ENCODE measurements at places on chromosomes 7 and 10.
A peak's percentile ranks its signal among the peaks of the same experiment; 100 is the strongest.

DNA sequence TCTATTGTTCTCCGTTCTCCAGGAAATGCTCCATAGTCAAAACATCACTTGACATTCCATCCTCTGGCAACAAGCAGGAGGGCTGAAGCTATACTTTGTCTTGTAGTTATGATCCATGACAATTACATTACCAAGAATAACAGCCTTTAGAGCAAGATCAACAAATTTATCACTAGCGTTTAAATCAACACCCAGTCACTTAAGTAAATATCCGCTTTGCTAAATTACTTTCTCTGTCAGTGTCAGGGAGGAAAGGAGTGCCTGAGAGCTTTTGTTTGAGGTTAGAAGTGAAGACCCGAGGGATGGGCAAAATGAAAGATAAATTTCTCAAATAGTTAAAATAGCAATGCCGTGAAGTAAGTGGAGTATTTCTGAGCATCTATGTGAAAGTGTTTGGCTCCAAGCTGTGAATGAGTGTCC lies 236.1 kb upstream of the BMPER start:
- no peak for DNase-seq

DNA sequence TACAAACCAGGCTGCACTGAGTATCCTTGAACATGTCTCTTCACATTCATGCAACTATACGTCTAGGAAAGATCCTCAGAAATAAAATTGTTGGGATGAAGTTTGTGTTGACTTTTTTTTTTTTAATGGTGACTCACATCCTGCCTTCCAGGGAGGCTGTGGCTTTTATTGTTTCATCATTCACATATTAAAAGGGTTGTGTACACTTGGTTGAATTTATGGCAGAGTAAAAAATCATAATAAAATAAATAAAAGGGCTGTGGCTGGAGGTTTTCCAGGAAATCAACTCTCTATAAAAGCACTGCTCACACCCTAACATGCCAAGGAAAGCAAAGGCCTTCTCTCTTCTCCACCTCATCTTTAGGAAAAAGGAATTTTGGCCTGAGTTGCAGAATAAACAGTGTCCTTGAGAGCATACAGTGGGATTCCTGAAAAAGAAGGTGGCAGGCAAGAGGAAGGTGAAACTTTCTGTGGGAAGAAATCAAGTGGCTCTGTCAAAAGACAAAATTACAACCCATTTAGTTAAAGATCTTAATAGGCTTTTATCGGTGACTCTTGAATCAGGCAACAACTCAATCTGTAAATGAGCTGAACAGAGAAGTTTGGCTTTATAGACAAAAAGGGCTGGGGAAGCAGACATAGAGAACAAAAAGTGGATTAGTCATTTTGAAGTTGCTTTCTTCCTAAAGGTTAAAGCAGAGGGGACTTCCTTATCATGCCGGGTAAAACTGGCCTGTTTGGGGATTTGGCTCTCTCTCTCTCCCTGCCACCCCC lies 41.6 kb upstream of the FHIP2A start:
- no peak for DNase-seq

DNA sequence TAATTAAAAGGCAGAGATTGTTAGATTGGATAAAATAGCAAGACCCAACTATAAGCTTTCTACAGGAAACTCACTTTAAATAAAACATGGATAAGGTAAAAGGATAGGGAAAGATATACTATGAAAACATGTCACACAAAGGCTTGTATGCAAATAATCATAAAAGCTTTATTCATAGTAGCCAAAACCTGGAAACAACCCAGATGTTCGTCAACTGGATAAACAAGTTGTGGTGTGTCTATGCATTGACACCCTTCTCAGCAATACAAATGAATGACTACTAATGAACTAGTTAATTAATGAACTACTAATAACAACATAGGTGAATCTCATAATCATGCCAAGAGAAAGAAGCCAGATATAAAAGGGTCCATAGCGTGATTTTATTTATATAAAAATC lies 37.7 kb upstream of the OIT3 start:
- DNase-seq, result no peak

GRCh38 chr10:2658780-2659179 lies 408.6 kb upstream of the PFKP start:
- no peak for DNase-seq

- DNase-seq, result no peak
These were observed 180.1 kb downstream of the MAD1L1 start for GRCh38 chr7:2052657-2053048.

DNA sequence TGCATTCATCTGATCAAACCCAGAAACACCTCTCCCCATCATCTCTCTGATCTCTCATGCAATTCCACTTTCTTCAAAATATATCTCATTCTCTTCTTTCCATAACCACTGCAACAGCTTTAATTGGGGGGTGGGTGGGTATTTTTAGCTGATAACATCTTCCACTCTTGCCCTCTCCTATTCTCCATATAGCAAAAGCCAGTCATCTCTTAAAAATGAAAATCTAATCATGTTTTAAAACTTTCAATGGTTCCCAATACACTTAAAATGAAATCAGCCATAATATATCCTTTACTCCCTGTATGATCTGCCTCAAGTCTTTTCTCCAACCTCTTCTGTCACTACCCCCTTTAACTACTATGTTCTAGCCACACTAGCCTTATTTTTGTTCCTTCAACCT lies 1.5 kb downstream of the YME1L1 start:
- no peak for DNase-seq

DNA sequence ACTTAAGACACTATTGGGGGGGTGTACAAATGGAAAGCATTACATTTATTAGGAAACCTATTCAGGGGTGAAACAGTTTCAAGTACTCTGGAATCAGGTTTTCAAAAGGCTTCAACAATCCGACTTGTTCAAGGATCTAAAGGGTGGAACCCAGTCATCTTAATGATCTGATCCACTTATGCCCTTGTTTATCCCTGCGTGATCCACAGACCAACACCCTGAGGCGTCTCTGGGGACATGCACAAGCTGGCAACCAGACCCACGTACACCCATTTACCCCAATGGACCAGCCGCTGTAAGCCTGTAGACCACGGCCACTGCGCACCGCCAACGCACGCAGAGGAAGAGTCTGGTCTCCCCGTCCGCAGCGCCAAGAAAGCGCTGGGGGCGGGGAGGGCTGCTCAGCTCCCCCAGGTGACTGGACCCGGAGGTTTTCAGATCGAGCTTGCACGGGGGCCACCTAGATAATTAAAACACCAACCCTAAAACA lies 13.4 kb downstream of the HNRNPF start:
- peak; percentile 28 for DNase-seq

DNA sequence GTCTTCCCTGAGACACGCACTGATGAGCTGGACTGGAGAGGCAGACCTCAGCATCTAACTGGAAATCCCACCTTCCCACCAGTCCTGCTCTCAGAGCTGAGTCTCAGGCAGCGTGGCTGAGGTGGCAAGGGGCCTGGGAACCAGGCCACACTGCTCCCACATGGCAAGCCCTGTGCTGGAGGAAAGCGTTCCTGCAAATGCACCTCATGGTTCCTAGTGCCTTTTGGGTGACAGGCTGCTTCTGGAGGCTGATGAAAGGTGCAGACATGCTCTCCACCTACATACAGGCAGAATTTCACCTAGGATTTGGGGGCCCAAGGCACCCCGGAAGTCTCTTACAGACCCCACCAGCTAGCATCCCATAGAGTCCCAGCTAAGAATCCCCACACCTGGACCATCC lies 432.9 kb upstream of the FOXK1 start:
- no peak for DNase-seq

DNA sequence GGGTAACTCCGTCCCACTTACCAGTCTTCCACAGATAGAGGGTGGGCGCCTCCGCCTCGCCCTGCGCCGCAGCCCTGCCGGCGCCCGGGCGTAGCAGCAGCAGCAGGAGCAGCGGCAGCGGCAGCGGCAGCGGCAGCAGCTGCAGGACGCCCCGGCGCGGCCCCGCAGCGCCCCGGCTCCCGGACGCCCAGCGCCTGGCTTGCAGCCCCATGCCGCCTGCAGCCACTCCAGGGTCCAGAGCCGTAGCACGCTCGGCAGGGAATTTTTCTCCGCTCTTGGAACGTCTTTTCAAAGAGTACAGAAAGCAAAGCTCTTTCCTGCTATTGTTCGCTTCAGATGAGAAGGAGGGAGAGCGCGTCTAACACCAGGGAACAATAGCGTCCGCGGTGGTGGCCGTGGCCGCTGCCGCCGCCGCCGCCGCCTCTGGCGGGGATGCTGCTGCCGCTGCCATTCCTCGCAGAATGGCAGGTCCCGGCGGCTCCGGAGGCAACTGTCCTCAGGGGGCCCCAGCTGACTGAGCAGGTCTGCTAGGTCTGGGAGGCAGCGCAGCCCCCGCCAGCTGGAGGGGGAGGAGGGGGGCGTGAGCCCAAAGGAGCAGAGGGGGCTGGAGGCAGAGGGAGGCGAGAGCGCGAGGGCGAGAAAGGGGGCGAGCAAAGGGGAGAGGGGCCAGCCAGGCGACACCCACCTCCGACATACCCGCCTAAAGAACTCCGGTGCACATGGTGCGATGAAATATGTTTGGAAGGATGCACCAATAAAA lies at the start of gene THSD7A:
TSS of gene THSD7A (minus strand) at position 463 of the 760 bp plus-strand sequence. CDS start at position 211, 252 bp downstream.
- peak; percentile 76 for DNase-seq

GRCh38 chr10:23692736-23693135 lies 253.9 kb downstream of the OTUD1 start:
- DNase-seq, result no peak

- DNase-seq, result no peak
These were observed 18.5 kb upstream of the LMOD2 start for GRCh38 chr7:123637203-123637602.

GRCh38 chr10:48266528-48266927 lies 8.0 kb downstream of the FRMPD2 start:
- no peak for DNase-seq

GRCh38 chr10:5390607-5391205 lies 13.9 kb downstream of the TUBAL3 start:
- DNase-seq, result no peak

Measured in right hindlimb (tissue), 1 donor.